Ascending aorta (tissue), 2 donors: ENCODE measurements at places on chromosomes 2 and 18. TPM values are rescaled to one million over a fixed set of nuclear protein-coding genes. Genes with fewer than 3 reads are reported as not detected.
A peak's percentile ranks its signal among the peaks of the same experiment; 100 is the strongest.

GRCh38 chr18:59908799-59909198 is 9.0 kb downstream of the PMAIP1 start:
- DNase-seq, result no peak
- no peak overlapping the region for H3K4me3 ChIP-seq
- no peaks in the 10 kb centered on the region for H3K36me3 ChIP-seq
- H3K27ac ChIP-seq, result no peak overlapping the region

- DNase-seq, result no peak
- no peaks in the 10 kb centered on the region for H3K27me3 ChIP-seq
- H3K4me1 ChIP-seq, result no peaks in the 10 kb centered on the region
These were observed 203.1 kb downstream of the INSIG2 start for GRCh38 chr2:118291251-118291880.

- no peak for DNase-seq
- no peaks in the 10 kb centered on the region for H3K36me3 ChIP-seq
- H3K27ac ChIP-seq, result no peak overlapping the region
- H3K27me3 ChIP-seq, result no peaks in the 10 kb centered on the region
- no peak overlapping the region for H3K4me3 ChIP-seq
These were observed 465.9 kb downstream of the ADCYAP1 start for GRCh38 chr18:1370552-1370951.

The MAPK4 gene
- total RNA-seq, result 1.2 TPM

DNA sequence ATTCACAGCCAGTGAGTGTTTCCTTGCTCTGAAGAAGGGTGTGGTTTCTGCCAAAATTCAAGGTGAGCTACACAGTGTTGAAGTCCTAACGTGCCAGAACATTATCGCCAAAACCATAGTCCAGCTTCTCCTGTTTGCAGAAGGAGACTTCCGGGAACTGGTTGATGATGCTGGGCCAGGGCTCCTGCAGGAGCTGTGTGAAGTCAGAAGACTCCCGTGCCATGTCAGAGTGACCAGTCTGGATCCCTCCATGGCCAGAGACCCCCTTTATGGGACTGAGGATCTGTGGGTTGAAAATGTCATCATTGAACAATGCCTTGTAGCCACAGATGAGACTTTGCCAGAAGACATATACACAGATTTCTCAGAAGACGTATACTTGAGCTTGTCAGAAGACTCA is 96.0 kb upstream of the RAB12 start:
- no peak overlapping the region for H3K4me3 ChIP-seq
- no peaks in the 10 kb centered on the region for H3K36me3 ChIP-seq
- H3K4me1 ChIP-seq, result no peaks in the 10 kb centered on the region

- no peak overlapping the region for H3K27ac ChIP-seq
- H3K27me3 ChIP-seq, result no peaks in the 10 kb centered on the region
- H3K4me3 ChIP-seq, result no peak overlapping the region
- no peak for DNase-seq
These were observed 92.2 kb upstream of the ITGB6 start for GRCh38 chr2:160292225-160292624.

The CFC1 gene
- total RNA-seq, result not detected

The REG3G gene
- not detected for total RNA-seq

The CFAP53 gene
- total RNA-seq, result not detected

- no peaks in the 10 kb centered on the region for H3K4me1 ChIP-seq
- no peaks in the 10 kb centered on the region for H3K27me3 ChIP-seq
- H3K36me3 ChIP-seq, result no peaks in the 10 kb centered on the region
- no peak overlapping the region for H3K4me3 ChIP-seq
- H3K27ac ChIP-seq, result no peak overlapping the region
These were observed 92.1 kb upstream of the CREB1 start for GRCh38 chr2:207437524-207438143.

GRCh38 chr2:56540467-56540866 is 356.7 kb downstream of the CCDC85A start:
- H3K27me3 ChIP-seq, result no peaks in the 10 kb centered on the region
- no peak for DNase-seq
- no peaks in the 10 kb centered on the region for H3K36me3 ChIP-seq
- no peaks in the 10 kb centered on the region for H3K4me1 ChIP-seq
- H3K4me3 ChIP-seq, result no peak overlapping the region
- no peak overlapping the region for H3K27ac ChIP-seq

DNA sequence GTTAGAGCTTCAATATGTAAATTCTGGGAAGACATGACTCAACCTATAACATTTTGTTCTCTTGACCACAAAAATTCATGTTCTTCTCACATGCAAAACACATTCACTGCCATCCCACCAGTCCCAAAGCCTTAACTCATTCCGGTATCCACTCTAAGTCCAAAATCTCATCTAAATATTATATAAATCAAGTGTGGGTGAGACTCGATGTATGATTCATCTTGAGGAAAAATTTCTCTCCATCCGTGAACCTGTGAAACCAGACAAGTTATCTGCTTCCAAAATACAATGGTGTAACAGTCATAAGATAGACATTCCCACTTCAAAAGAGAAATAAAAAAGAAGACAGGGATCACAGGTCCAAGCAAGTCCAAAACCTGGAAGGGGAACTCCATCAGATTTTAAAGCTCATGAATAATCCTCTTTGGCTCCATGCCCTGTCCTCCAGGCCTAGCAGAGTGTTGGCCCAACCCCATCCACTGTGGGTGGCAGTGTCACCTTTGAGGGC is 101.3 kb downstream of the RAD51AP2 start:
- H3K36me3 ChIP-seq, result no peaks in the 10 kb centered on the region
- no peaks in the 10 kb centered on the region for H3K4me1 ChIP-seq
- no peak for DNase-seq
- no peak overlapping the region for H3K4me3 ChIP-seq

The SKA1 gene
- not detected for total RNA-seq

- peaks cover 7% of the 10 kb centered on the region for H3K4me1 ChIP-seq
- peak; percentile 71 for DNase-seq
- no peaks in the 10 kb centered on the region for H3K27me3 ChIP-seq
- no peaks in the 10 kb centered on the region for H3K36me3 ChIP-seq
These were observed 244.3 kb upstream of the COPS8 start for GRCh38 chr2:236841389-236841788.

DNA sequence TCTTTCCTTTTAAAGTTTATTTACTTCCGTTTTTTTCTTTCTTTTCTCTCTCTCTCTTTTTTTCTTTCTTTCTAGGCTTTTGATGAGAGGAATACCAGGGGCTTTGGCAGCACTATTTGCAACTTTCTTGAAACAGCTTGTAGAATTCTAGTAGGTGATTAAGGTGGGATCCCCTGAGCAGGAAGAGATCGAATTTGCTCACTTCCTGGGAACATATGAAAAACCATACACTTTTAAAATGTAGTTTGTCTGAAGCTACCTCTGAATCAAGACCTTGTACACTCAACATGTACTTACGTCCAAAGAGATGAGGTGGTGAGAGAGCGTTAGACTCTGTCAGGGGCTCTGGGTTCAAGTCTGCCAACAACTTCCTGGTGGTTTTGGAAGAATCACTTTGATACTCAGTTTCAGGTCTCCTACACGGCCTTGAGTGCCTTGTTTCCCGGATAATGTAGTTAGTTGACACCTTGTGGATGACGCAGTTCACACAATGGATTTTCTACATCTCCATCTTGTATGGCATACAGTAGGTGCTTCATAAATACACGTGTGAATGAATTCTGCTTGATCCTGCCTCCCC is 229.1 kb downstream of the MYCN start:
- DNase-seq, result no peak
- H3K27ac ChIP-seq, result no peak overlapping the region
- H3K4me1 ChIP-seq, result no peaks in the 10 kb centered on the region
- no peak overlapping the region for H3K4me3 ChIP-seq

The CPO gene
- not detected for total RNA-seq

DNA sequence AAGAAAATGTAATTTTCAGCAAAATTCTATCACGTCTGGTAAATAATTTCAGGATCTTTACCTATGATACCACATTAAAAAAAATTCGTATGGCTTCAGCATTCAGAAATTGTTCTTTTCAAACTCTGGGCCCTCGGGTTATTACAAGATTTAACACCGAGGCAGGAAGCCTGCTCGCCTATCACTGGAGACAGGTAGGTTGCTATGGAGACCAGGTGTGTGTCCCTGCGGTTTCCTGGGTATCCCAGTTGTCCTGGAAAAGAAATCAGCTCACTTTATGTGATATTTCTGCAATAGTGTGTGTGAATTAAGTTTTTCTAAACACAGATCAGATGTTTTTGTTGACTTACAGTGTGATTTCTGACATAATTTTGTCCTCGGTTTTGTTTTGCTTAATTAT is 14.2 kb downstream of the HPCAL1 start:
- H3K27ac ChIP-seq, result no peak overlapping the region
- H3K4me1 ChIP-seq, result no peaks in the 10 kb centered on the region
- no peaks in the 10 kb centered on the region for H3K36me3 ChIP-seq
- no peak overlapping the region for H3K4me3 ChIP-seq

The AKAIN1 gene
- total RNA-seq, result not detected

DNA sequence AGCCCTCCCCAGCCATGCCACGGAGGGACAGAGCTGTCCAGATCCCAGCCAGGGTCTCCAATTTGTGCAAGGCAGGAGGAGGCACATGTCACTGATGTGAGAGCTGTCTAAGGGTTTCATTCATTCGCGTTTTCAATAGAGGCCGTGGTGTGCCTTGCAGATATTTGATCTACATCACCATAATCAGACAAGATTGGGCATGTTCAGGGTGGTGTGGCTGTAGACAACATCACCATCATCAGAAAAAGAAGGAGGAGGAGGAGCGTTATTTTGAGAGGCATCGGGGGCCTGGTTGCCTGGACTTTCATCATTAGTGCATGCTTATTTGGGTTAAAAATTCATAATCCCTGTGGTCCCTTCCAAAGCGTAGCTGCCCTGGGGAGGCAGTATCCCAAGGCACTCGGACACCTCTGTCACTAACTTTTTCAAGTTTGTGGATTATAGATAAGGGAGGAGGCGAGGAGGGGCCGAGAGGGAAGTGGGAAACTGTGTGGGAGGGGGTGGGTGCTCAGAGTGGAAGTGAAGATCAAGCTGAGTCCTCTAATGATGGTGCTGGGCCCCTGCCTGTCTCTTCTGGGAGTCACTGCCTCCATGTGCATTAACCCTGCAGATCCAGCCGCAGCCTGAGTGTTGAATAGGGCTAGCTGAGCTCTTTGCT is 194.1 kb downstream of the CTIF start:
- H3K27me3 ChIP-seq, result no peaks in the 10 kb centered on the region
- no peak overlapping the region for H3K4me3 ChIP-seq
- no peaks in the 10 kb centered on the region for H3K36me3 ChIP-seq
- peak overlapping the region; percentile 69 for H3K27ac ChIP-seq
- peaks cover 5% of the 10 kb centered on the region for H3K4me1 ChIP-seq
